Kasumi-1 (cell line): ENCODE measurements at places on chromosomes 3 and 15.

GRCh38 chr3:74883690-74884089 is 269.2 kb upstream of the CNTN3 start:
- peak; percentile 47 for DNase-seq

GRCh38 chr3:15217841-15218267 is 11.8 kb downstream of the CAPN7 start:
- no peak for DNase-seq

DNA sequence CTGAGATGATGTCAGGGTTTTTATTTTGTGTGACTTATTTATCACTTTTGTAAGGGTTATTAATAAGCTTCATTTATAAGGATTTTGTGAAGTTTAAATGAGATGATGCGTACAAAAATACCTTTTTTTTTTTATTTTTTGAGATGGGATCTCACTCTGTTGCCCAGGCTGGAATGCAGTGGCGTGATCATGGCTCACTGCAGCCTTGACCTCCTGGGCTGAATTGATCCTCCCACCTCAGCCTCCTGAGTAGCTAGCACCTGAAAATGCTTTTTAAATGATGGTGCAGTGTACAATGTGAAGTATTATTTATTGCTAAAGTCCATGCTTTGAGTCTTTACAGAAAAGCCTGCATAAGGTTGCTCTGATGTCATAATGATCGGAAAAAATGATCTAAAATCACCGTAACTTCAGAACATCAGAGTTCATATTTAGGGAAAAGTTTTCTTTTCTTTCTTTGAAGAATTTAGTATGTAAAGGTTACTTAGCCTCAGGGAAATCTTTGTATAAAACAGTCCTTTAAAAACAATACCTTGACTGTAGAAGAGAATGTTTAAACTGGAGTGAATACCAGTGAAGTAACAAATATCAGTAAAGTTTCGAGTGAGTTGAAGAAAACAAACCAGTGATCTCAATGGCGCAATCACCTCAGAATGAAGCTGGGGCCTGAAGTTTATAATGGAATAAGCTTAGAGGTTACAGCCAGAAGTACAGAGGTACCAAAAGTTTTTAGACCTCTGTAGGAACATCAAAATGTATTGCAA is 29.7 kb downstream of the TCF12 start:
- no peak for DNase-seq

DNA sequence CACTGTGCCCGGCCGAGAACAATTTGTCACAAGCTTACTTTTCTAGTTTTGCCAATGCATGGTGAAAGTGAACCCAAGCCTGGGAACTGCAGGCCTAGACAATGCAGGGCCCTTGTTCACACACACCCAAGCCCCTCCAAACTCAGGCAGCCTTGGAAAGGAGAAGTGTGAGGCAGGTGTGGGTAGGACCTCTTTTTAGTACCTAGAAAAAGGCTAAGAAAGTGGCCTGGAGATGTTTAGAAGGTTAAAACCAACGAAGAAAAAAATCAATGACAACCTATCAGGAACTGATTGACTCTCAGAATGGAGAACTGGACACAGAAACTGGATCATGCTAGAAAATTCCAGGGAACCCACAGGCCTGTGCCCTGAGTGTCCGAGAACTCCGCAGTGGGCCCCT is 18.8 kb downstream of the IDH2 start:
- DNase-seq: no peak

DNA sequence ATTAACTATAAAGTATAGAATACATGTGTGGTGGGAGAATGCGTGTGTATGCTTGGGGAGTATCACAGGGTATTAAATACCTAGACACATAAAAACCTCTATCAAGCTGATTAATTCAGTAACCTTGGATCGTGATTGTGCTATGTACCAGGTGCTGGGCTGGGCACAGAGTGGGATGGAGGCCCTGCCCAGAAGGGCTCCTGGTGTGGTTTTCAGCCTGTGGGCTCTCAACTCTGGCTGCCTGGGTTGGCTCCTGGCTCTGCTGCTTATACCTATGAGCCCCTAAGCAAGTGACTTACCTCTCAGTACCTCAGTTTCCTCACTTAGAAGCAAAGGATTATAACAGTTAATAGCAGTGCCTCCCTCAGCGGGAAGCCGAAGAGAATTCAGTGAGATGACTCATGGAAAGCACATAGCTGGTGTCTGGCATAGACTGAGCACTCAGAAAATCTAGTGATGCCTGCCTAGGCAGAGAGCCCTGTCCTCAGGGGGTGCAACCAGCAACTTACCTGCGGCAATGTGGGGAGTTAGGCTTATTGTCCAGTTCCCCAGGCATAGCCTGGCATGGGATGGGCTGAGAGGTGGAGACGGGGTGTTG is 90.6 kb upstream of the MYZAP start:
- no peak for DNase-seq

- no peak for DNase-seq
Measured at GRCh38 chr15:33154351-33155166, 40.0 kb downstream of the FMN1 start.

DNA sequence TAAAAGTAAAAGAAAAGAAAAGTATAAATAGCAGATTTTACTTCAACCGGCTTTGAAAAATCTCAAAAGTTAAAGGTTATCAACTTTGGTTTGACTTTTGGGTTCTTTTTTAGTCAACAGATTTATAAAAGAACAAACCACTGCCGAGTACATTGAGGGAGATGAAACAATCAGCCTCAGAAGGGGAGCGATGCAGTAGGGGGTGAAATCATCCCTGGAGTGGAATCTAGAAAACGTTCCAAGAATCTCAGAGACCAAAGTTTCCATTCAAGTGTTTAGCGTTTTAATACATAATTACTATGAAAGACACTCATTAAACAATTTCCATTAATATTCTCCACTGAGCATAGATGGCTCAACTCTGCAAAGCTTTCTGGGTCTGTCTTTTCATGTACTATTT is 745.5 kb downstream of the NR2F2 start:
- no peak for DNase-seq

GRCh38 chr15:86620641-86621349 is 541.1 kb downstream of the AGBL1 start:
- no peak for DNase-seq

GRCh38 chr3:49901366-49902339 is 2.0 kb downstream of the MST1R start:
- no peak for DNase-seq

GRCh38 chr3:182142928-182143327 is 431.2 kb downstream of the SOX2 start:
- DNase-seq: no peak

- no peak for DNase-seq
Measured at GRCh38 chr3:40546816-40547215, 22.1 kb downstream of the ZNF621 start.

DNA sequence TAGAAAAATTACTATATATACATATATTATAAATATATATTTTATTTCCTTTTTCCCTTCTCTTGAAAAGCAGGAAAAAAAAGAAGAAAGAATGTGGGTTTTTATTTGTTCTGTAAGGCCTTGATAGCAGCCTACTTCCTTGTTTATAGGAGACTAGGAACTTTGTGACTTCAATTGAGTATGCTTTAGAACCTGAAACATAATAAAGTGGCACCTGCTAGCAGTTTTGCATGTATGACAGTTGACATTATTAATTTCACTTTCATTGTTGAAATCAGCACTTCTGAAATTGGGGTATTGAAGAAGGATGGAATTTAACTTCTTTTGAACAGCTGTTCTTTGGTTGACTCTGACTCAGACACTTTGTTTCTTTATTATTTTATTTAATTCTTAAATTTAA is 56.9 kb downstream of the GLCE start:
- DNase-seq: no peak

GRCh38 chr3:59654123-59654479 is 604.3 kb upstream of the CFAP20DC start:
- DNase-seq: no peak

- DNase-seq: no peak
Measured at GRCh38 chr3:38317192-38317759, 29.3 kb upstream of the XYLB start.
